Adrenal gland (tissue), 19 donors: ENCODE measurements at places on chromosomes 6 and 20. TPM values are rescaled to one million over a fixed set of nuclear protein-coding genes. Genes with fewer than 3 reads are reported as not detected.

DNA sequence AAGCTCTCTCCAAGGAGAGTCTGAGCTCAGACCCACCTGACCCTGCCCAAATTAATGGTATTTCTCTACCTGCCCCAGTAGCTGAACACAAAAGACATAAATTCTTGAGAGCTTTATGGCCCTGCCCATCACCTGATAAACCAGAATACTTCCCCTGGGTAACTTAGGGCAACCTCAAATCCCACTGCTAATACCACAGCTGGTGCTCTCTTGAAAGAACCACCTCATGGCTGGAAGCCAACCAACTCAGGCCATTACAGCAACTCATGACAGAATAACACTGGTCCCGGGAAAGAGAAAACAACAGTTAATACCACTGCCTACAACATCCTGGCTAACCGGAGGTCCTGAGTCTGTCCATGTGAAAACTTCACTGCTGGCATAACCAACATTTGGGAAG, 328.6 kb downstream of the NKAIN2 start:
- H3K4me3 ChIP-seq: no peak overlapping the region
- H3K4me1 ChIP-seq: no peaks in the 10 kb centered on the region
- H3K27me3 ChIP-seq: no peaks in the 10 kb centered on the region
- H3K36me3 ChIP-seq: no peaks in the 10 kb centered on the region
- no peak for DNase-seq

The TMEM170B gene
- total RNA-seq: 7.5 TPM

DNA sequence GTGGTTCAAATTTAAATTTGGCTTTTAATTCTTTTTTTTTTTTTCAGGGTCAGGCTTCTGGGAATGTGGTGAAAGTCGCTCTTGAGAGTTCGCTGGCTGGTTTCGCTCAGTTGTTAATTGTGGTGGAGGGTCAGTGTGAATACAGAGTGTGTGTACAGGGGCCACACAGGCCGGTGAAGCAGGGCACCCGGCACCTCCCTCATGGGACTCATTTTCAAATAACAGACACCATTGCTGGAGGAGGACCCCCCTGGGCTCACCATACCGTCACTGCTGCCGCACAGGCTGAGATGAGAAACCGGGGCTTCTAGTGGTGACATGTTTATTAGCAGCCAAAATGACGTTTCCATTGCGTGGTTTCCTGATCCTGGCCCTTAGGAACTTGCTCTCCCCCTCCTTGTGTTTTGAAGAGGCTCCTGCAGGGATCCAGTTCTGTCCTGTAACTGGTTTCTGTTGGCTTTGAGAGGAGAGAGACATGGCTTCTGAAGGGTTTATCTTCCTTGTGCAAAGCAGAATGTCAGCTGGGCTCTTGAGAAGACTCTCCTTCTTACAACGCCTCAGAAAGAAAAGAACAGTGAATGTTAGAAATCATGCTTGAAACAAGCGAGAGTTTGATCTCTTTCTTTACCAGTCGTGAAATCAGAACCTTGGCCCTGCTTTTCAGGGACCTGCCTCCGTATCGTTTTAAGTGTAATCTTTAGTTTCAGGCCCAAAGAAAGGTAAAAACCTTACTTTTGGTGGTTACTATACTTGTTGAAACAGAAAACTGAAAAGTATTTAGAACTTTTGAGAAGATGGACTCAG, 37.8 kb downstream of the DUSP22 start:
- no peak for DNase-seq
- H3K27me3 ChIP-seq: no peaks in the 10 kb centered on the region
- H3K4me3 ChIP-seq: no peak overlapping the region
- no peak overlapping the region for H3K27ac ChIP-seq
- no peaks in the 10 kb centered on the region for H3K36me3 ChIP-seq

The CLDN20 gene
- total RNA-seq: not detected

GRCh38 chr6:2225422-2226392, 19.7 kb downstream of the GMDS start:
- H3K27ac ChIP-seq: no peak overlapping the region
- no peaks in the 10 kb centered on the region for H3K27me3 ChIP-seq
- H3K4me1 ChIP-seq: no peaks in the 10 kb centered on the region
- H3K4me3 ChIP-seq: no peak overlapping the region

The MOCS1 gene
- total RNA-seq: 41.4 TPM

The DPM1 gene
- 42.2 TPM for total RNA-seq

DNA sequence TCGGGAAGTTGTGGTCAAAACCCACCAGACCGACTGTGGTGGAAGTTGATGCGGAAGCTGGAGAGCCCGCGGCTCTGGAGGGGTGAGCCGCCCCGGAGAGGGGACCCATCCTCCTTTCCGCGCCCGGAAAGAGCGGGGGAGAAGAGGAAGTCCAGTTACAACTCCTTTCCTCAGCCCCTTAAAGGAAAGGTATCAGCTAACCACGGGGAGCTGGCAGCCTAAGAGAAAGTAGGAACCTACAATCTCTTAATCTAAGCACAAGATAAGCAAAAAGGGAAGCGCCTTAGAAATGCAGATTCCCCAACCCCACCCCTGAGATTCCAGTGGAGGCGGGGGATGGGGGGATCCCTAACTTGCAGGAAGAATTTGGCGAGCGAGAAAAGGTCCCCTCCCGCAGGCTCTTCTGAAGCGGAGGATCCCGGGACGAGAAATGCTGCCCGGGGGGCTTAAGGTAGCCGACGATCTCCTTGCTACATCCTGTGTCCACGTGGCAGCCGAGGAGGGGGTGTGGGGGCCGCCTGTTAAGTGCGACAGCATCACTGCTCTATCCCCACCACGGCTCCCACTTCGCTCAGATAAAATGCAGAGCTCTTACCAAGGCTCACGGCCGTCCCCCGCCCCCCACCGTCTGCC, 87.5 kb downstream of the ZFP64 start:
- H3K4me3 ChIP-seq: peak overlapping the region; percentile 49
- H3K27me3 ChIP-seq: peaks cover 32% of the 10 kb centered on the region
- DNase-seq: no peak
- no peak overlapping the region for H3K27ac ChIP-seq
- no peaks in the 10 kb centered on the region for H3K36me3 ChIP-seq

The HTR1E gene
- not detected for total RNA-seq

DNA sequence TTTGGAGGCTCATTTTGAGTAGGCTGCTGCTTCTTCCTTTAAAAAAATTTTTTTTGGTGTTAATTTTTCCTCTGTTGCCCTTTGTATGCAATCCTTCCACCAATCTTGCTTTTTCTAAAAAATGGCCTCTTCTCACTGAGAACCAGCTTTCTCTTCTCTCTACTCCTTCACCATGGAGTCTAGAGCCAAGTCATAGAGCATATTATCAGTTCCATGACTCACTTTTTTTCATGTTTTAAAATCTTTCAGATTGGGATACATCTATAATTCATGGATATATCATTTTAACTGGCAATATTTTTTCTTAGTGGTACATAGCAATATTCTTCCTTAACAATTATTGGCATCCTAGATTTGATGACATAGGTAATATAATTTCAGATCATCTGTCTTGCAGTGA, 62.7 kb downstream of the SLX4IP start:
- no peaks in the 10 kb centered on the region for H3K27me3 ChIP-seq
- H3K4me1 ChIP-seq: no peaks in the 10 kb centered on the region
- DNase-seq: no peak
- H3K36me3 ChIP-seq: no peaks in the 10 kb centered on the region

The SLC2A10 gene
- total RNA-seq: 15.3 TPM

The AKAP12 gene
- 37.4 TPM for total RNA-seq

The TRAPPC3L gene
- total RNA-seq: 0.16 TPM

DNA sequence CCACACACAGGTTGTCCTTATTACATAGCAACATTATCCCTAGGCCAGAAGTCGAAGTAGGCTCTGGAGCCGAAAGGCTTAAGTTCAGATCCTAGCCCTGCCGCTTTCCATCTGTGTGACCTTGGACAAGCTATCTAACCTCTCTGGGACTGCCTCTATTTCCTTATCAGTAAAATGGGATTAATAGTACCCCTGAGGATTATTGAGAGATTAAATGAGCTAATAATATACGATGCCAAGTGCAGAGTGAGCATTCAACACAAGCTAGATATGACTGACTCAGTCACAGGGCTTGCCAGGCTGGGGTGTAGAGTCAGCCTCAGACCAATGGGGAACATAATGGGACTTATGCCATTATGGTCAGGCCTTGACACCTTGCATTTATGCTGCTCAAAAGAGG, 8.9 kb upstream of the SPATA2 start:
- no peak overlapping the region for H3K4me3 ChIP-seq
- H3K27me3 ChIP-seq: no peaks in the 10 kb centered on the region
- no peaks in the 10 kb centered on the region for H3K4me1 ChIP-seq

The ENPP4 gene
- 16.5 TPM for total RNA-seq

- no peak for DNase-seq
- H3K4me1 ChIP-seq: no peaks in the 10 kb centered on the region
- H3K36me3 ChIP-seq: no peaks in the 10 kb centered on the region
- H3K27me3 ChIP-seq: no peaks in the 10 kb centered on the region
Measured at GRCh38 chr6:113009682-113010081, 662.6 kb downstream of the RFPL4B start.

- no peaks in the 10 kb centered on the region for H3K4me1 ChIP-seq
- no peak for DNase-seq
- H3K27ac ChIP-seq: no peak overlapping the region
- no peak overlapping the region for H3K4me3 ChIP-seq
- H3K27me3 ChIP-seq: peaks cover 7% of the 10 kb centered on the region
- H3K36me3 ChIP-seq: no peaks in the 10 kb centered on the region
Measured at GRCh38 chr6:137412562-137412961, 81.6 kb downstream of the OLIG3 start.

DNA sequence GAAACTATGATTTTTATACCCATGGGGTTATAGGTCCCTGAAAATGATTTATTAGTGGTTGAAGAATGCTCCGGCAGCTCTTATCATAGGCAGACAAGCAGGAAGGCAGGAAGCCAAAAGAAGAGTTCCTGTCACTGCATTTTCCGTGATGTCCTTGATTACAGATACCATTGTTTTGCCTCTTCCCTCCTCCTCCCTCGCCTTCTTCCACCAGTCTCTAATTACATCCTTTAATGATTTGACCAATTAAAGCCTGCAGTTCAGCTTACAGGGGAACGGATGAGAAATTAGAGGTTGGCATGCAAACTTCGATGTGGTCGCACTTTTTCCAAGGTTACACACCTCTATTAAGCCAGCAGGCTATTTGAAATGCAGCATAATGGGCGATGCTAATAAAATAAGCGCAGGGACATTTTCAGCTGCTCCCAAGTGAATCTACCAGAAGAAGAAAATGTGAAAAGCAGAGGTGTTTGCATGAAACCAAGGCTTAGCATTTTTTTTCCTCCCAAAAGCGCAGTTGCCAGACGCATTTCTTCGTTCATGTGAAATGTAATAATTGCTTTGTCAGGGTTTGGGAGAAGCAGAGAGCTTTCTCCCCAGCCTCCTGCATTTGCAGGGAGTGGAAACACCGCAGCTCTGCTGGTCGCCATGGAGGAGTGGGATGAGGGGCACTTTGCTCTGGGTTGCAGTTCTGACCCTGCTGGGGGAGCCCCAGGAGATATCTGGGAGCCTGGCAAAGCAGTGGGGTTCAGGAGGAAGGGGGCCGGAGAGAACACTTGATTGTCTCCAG, 6.0 kb downstream of the NOX3 start:
- peak; percentile 84 for DNase-seq
- peak overlapping the region; percentile 76 for H3K27ac ChIP-seq
- no peaks in the 10 kb centered on the region for H3K27me3 ChIP-seq
- peaks cover 35% of the 10 kb centered on the region for H3K4me1 ChIP-seq
- no peaks in the 10 kb centered on the region for H3K36me3 ChIP-seq
- no peak overlapping the region for H3K4me3 ChIP-seq

The FNDC11 gene
- total RNA-seq: 0.42 TPM

The MSH5 gene
- 10.1 TPM for total RNA-seq

The DSN1 gene
- 17.0 TPM for total RNA-seq

DNA sequence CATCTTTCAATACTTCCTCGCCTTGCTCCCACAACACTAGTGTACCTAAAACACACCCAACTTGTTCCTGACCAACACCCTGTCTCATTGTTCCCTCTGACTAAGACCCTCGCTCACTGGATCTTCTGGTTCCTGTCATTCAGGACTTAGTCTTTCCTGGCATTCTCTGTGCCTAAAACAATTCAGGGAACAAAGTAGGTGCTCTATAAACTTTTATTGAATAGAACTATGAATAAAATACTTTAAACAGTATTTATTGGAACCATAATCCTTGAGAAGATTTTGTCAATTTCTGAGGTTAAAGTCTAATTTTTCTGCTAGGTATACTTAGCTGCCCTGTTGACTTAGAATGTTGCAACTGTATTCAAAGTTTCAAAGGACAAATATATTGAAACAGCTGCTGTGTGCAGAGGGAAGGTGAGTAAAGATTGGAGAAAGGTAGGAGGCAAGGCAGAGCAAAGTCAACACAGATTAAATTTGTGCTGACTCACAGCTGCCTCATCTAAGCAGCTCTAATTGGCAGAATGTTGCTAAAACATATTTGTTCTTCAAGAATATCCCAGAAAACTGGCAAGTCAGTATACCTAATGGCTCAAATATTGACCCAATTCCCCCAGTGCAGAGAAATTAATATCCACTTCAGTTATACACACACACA, 37.6 kb downstream of the GSTA2 start:
- no peaks in the 10 kb centered on the region for H3K36me3 ChIP-seq
- H3K4me1 ChIP-seq: peaks cover 10% of the 10 kb centered on the region
- peak; percentile 26 for DNase-seq
- H3K27me3 ChIP-seq: no peaks in the 10 kb centered on the region
- H3K27ac ChIP-seq: peak overlapping the region; percentile 70

GRCh38 chr6:123806561-123806960, 2.9 kb downstream of the NKAIN2 start:
- H3K4me3 ChIP-seq: no peak overlapping the region
- H3K27ac ChIP-seq: no peak overlapping the region
- peaks cover 46% of the 10 kb centered on the region for H3K27me3 ChIP-seq

The NHLRC1 gene
- total RNA-seq: 3.2 TPM

The NOTCH4 gene
- 17.6 TPM for total RNA-seq

The ADGRG6 gene
- 9.9 TPM for total RNA-seq

GRCh38 chr6:38057994-38058393, 238.5 kb downstream of the ZFAND3 start:
- H3K36me3 ChIP-seq: peaks cover 14% of the 10 kb centered on the region
- H3K27me3 ChIP-seq: no peaks in the 10 kb centered on the region
- DNase-seq: no peak
- no peaks in the 10 kb centered on the region for H3K4me1 ChIP-seq
- H3K27ac ChIP-seq: no peak overlapping the region
- no peak overlapping the region for H3K4me3 ChIP-seq

The RRAGD gene
- 35.4 TPM for total RNA-seq
